ENCODE measurements at places on chromosomes 3 and 15.

- no peak for DNase-seq
These were observed 140.4 kb downstream of the NFKBIZ start for GRCh38 chr3:101989578-101990200.

DNA sequence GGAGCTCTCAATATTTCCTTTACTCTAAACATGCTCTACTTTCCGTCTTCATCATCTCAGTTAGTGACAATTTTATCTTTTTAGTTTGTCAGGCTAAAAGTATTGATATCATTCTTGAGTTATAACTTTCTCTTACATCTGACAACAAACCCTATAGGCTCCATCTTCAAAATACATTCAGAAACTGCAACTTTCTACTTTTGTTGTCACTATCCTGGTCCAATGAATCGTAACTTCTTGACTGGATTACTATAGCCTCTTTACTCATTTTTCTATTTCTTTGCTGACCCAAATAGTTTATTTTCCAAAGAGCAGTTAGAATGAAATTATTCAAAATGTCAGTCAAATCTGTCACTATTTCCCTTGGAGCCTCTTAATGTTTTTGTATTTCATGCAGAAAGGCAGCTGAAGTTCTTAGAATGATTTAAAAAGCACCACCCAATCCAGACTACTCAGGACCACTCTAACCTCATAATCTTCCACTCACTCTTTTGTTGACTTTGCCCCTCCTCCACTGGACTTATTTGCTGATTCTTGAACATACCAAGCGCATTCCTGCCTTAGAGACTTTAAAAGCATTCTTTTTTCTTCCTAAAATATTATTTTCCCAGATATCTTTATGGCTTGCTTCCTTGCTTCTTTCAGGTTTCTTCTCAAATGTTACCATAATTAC is 119.9 kb upstream of the CBLB start:
- no peak for DNase-seq

- no peak for DNase-seq
These were observed 252.5 kb downstream of the ISL2 start for GRCh38 chr15:76588811-76589747.

DNA sequence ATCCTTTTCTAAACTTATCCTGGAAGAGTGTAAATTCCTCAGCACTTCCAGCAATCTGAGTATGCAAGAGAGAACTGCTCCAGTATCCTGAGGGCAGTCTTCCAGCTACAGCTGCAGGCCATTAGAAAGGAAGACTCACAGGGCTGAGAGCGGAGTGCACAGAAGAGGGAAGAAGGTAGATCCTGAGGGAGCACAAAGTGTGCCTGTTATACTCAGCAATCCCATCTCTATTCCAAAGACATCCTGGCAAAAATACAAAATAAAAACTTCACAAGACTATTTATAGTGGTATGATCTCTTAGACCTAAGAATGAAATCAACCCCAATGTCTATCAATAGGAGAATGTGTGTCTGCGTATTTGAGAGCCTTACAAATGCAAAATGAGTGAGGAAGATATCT is 292.0 kb downstream of the ZIC1 start:
- DNase-seq, result no peak

Data from stimulated activated naive CD4-positive, alpha-beta T cell (primary cell).